Anterior cingulate cortex (tissue), 58 donors: ENCODE measurements at places on chromosomes 13 and 19.

- no peak for DNase-seq
These were observed 25.6 kb upstream of the ZNF681 start for GRCh38 chr19:23784274-23784673.

- no peak for DNase-seq
These were observed 52.4 kb upstream of the SOX21 start for GRCh38 chr13:94764576-94765321.

- DNase-seq = no peak
These were observed 5.9 kb upstream of the MLNR start for GRCh38 chr13:49213997-49214916.

GRCh38 chr19:17357078-17357666 lies 19.8 kb downstream of the GTPBP3 start:
- DNase-seq = no peak

- DNase-seq = peak; percentile 50
These were observed 396 bp downstream of the RTN2 start for GRCh38 chr19:45496349-45496953.

DNA sequence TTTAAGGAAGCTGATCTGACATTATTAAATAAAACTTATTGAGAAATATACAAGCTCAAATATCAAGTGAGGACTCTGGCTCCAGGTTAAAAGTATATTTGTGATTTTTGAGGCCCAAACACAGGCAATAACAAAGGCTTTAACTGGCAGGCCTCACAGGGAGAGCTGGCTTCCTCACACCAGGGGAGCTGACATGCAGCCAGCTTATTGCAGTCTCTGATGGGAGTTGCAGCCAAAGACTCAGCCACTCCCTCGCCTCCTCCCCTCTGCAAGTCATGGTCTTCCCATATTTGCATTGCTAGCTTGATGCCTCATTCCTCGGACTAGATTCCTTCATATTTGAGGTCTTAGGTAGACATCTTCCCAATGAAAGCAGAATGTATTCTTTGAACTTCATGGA lies 647.1 kb upstream of the SLITRK6 start:
- no peak for DNase-seq

DNA sequence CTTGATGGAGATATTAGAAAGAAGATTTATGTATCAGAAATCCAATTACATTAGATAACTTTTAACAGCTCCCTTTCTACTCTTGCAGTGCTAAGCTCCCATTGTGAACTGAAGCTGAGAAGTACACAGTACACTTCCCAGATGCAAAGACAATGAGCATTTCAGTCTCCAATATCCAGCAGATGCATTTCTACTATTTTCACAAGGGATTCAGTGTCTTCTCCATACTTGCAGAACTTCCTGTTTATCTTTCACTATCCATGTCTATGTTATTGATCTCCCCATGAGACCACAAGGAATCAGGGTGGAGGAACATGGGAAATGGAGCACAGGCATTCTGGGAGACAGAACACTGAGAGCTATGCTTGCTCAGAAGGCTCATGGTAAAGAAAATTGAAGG lies 207.5 kb downstream of the ENOX1 start:
- DNase-seq = no peak

GRCh38 chr13:52916486-52916990 lies 68.1 kb upstream of the PCDH8 start:
- no peak for DNase-seq

DNA sequence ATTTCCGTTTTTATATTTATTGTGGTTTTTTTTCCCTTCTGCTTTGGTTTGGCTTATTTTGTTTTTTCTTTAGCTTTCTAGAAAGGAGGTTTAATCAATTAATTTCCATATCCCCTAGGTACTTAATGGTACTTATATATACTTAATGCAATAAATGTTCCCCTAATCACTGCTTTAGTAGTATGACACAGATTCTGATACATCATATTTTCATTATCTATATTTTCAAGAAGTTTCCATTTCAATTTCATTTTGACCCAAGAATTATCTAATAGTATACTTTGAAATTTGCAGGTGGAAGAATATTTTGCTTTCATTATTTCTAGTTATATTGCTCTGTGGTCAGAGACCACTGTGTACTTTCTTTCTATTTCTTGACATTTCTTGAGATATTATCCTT lies 66.6 kb upstream of the STK24 start:
- no peak for DNase-seq

- DNase-seq = no peak
These were observed 17.8 kb upstream of the UPF3A start for GRCh38 chr13:114263578-114263977.

GRCh38 chr13:45162821-45163220 lies 38.0 kb downstream of the KCTD4 start:
- no peak for DNase-seq

- DNase-seq = peak; percentile 62
These were observed 9.0 kb downstream of the SLC27A1 start for GRCh38 chr19:17479325-17479791.

DNA sequence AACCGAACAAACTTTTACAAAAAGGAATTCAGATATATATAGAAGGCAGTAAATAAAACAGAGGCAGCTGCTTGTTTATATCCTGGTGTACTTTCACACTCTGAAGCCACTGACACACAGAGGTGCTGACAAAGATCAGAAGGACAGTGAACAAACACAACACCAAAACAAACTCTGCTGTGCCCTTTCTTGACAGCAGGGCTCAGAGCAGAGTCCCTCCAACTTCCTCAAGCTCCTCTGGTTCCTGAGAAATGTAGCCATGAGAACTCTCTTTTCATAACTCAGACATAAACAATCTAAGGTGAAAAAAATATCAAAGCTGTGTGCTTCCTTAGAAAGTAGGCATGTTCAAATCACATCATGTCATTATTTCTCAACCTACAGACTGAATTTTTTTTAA lies 1052.8 kb upstream of the SPRY2 start:
- no peak for DNase-seq

DNA sequence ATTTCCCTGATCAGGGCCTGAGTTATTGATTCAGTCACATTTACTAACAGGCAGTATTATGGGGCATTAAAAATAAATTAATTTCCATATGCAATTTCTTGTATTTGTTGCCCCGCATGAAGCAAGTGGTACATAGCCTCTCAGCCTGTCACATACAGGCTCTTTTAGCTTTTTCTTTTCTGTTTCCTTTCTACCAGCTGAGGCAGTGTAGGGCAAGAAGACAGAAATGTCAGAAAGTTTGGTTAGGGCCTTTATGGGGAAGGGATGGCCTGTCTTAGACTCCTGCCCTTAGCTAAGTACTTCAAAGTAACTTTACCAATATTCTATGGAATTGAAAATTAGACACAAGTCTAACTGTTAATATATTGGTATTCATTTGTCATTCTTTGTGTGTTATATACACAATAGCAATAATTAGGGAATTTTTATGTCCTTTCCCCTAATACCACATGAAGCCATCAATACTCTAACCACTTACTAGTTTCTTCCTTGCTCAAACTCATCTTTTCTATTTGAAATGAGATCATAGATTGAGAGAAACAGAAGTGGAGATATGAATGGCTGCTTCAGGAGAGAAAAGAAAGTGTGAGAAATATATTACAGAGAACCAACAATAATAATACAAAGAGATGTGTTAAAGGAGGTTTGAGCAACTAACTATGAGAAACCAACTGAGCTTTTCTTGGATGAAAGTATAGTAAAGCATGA lies 669.6 kb downstream of the PCDH17 start:
- DNase-seq = no peak

DNA sequence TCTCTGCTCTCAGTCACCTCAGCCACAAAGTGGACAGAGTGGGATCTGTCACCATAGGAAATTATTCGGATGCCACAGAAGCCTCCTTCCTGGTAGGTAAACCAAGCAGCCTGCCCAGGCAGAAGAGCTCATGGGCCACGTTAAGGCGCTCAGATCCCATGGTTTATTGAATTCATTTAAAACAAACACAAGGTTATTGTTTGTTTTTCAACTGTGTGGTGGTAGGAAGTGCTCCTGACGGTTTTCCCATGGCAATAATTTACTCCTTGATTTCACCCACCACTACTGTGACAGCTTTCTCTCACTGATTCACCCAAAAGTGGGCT lies 14.4 kb downstream of the BCAM start:
- DNase-seq = no peak

DNA sequence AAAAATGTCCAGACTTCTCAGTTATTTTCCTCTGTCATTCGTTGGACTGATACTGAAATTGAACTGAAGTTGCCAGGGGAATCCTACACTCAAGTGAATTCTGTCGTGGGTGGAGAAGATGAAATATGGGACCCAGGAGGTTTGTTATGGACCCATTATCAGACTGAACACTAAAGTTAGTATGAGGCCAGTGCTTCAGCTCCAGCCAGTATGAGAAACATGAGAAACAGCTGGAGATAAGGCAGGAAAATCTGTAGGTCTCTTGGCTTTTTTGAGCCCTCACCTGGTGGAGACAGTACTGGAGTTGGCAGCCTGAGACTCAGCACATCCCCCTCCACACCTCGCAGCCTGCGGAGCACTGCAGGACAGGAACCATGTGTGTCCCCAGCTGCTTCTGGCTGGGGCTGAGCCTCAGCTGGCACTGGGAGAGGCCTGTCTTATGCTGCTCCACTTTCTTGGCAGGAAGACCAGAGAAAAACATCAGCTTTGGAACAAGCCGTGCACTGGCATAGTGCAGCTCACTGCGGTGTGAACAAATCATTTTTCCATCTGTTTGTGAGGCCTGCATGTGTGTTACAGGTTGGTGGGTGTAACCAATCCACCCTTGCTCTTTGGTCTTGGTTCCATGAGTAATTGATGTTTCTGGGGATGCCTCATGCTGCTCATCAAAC lies 641.0 kb downstream of the FGF9 start:
- DNase-seq = no peak

- DNase-seq = no peak
These were observed 39.9 kb downstream of the MBNL2 start for GRCh38 chr13:97262058-97262457.

- DNase-seq = no peak
These were observed 82.9 kb upstream of the SOX21 start for GRCh38 chr13:94795292-94795691.

DNA sequence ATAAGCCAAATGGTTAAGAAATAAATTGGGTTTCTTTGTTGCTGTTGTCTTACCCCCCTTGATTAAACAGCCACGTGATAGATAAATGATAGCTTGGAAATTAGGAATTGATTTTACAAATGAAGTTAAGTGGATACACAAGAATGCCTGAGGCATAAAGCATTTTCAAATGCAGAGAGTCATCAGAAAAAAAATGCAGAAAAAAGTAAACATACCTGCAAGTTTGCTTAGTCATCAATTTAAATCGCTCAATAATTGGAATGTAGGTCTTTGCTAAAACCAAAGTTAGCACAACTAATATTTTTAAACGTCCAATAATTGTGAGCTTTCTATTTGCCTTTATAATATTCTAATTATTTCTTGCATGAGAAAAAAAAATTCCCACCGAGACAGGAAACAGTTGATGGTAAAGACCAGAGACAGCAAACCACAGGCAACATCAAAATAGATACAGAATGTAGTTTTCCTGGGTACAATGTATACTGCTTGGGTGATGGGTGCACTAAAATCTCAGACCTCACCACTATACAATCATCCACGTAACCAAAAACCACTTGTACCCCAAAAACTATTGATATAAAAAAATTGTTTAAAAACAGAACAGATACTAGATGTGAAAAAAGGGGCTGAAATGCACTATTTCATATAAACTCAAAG lies 924.0 kb downstream of the PCDH9 start:
- no peak for DNase-seq

DNA sequence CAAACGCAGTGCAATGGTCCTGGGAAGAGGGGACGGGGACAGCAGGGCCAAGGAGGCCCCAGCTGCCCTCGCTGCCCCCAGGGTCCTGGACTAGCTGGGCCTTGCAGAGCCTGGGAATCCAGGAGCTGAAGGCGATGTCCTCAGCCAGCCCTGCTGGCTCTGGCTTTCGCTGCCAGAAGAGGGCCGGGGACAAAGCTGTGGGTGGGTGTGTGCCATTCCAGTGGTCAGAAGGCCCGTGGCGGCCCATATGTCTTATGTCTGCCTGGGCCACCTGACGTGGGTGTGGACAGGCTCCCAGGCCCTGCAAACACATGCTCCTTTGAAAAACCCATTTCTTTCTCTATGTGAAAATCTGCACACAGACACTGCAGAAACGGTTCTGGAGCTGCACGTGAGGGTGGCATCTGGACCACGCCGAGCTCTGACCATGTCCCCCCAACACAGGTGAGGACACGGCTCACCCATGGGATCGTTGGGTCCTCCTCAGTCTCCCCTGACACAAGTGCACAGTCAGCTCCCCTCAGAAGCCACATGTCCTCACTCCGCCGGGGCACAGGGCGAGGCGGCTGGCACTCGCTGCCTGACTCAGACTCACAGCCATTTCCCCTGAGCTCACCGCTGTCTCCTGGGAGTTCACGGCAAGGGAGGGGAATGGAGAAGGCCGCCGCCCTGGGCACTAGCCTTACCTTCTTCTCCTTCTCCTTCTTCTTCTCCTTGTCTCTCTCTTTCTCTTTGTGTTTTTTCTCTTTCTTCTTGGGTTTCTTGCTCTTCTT lies 16.9 kb downstream of the IZUMO4 start:
- DNase-seq = no peak

- DNase-seq = no peak
These were observed 432 bp downstream of the ZNF611 start for GRCh38 chr19:52734331-52734892.

DNA sequence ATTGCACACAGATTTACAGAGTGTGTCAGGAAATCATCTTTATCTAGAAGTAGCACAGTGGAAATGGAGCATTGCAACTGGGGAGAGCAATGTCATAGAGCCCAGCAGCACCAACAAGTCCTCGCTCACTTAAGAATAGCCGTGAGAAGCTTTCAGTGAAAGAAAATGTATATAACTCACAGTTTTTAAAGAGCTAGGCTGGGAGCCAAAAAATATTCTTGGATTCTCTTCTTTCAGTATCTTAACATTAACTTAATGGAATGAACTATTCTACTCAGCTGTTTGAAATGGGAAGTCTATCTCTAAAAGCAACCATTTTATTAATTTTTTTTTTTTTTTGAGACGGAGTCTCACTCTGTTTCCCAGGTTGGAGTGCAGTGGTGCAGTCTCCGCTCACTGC lies 329.6 kb downstream of the COG6 start:
- DNase-seq = no peak

DNA sequence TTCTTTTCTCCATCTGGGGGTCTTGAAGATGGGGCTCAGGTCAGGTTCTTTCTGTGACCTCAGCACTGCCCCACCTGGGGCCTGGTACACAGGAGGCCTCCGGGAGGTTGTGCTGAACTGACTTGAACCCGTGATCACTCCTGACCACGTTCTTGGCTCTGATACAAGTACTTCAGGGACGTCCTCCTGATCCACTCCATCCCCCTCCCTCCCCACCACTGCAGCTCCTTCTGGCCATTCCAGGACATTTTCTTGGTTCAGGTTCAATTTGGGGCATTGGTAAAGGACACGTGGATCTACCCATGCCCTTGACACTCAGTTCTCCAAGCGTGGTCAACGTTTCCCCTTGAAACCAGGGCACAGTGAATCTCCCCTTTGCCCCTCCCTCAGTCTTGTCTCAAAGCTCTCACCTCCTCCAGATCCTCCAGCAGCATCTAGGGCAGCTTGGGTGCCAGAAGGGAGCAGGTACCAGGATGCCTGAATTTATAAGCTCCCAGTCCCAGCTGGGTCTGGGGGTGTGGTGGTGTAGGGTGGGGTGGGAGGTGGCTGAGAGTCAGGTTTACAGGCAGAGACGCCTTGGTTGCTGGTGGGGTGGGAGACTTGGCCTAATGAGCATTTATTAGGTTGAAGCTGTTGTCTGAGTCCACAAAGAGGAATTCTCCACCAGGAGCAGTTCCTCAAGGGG lies at the start of gene KLK15:
KLK15 (minus strand) TSS at position 458 of the 685 bp plus-strand sequence. CDS start 2,082 bp downstream, outside the sequence.
- no peak for DNase-seq

GRCh38 chr13:48954081-48954480 lies 21.6 kb upstream of the FNDC3A start:
- DNase-seq = no peak

GRCh38 chr13:113843063-113843654 lies 20.7 kb downstream of the GAS6 start:
- DNase-seq = no peak
